ENCODE measurements at places on chromosomes 13 and 19.

DNA sequence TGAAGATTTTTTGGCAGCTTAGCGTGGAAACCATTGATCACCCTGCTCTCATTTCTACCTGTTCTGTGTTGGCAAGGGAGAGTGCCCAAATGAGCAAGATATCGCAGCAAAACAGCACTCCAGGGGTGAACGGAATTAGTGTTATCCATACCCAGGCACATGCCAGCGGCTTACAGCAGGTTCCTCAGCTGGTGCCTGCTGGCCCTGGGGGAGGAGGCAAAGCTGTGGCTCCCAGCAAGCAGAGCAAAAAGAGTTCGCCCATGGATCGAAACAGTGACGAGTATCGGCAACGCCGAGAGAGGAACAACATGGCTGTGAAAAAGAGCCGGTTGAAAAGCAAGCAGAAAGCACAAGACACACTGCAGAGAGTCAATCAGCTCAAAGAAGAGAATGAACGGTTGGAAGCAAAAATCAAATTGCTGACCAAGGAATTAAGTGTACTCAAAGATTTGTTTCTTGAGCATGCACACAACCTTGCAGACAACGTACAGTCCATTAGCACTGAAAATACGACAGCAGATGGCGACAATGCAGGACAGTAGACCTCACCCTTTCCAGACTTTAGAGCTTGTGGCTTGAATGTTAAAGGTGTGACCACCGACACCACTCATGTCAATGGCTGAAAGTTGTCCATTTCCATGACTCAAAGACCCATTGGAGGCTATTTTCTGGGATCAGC, 5.8 kb downstream of the CEBPG start:
- DNase-seq = no peak

GRCh38 chr19:9183000-9183399, 4.2 kb downstream of the OR7D2 start:
- no peak for DNase-seq

GRCh38 chr19:34126966-34127365, 45.3 kb upstream of the LSM14A start:
- DNase-seq = no peak

- no peak for DNase-seq
These were observed 294.0 kb upstream of the DACH1 start for GRCh38 chr13:72160977-72161376.

DNA sequence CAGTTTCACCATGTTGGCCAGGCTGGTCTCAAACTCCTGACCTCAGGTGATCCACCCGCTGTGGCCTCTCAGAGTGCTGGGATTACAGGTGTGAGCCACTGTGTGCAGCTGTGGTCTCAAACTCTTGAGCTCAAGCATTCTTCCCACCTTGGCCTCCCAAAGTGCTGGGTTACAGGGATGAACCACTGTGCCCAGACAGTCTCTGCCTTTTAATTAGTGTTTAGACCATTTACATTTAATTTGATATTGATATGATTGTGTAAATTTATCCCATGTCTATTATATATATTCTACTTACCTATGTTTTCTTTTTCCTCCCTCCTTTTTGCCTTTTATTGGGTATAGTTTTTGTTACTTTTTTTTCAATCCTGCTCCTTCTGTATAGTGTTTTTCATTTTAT, 1.9 kb downstream of the NFKBIB start:
- DNase-seq = no peak

GRCh38 chr19:15820646-15821045, 5.2 kb upstream of the OR10H1 start:
- DNase-seq = no peak

DNA sequence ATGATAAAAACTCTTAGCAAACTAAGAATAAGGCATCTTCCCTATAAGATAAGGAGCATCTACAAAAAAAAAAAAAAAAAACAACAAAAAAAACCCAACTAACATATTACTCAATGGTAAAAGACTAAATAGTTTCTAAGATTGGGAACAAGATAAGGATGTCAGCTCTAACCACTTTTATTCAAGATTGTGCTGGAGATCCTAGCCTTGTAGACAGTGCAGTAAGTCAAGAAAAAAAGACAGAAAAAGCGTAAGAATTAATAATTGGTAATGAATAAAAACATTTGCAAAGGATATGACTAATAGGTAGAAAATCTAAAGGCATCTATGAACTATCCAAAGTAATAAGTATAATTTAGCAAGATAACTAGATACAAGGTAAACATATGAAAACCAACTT, 33.0 kb downstream of the ZIC2 start:
- no peak for DNase-seq

DNA sequence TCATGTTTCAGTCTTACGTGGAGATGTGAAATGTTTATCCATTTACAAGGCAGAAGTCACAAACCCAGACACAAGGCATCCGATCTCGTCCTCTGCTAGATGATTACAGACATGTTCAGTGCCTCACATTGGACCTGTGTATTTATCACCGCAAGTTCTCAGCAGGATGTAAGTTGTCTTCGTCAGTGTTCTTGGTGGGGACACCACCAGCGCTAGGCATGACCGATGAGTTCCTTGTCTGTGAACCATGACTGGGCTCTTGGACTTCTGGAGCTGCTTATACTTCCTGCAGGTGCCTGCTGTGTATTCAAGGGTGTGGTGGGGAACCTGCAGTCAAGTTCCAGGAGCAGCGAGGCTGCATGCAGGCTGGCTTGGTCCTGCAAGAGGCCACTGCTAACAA, 105.4 kb downstream of the URI1 start:
- no peak for DNase-seq

DNA sequence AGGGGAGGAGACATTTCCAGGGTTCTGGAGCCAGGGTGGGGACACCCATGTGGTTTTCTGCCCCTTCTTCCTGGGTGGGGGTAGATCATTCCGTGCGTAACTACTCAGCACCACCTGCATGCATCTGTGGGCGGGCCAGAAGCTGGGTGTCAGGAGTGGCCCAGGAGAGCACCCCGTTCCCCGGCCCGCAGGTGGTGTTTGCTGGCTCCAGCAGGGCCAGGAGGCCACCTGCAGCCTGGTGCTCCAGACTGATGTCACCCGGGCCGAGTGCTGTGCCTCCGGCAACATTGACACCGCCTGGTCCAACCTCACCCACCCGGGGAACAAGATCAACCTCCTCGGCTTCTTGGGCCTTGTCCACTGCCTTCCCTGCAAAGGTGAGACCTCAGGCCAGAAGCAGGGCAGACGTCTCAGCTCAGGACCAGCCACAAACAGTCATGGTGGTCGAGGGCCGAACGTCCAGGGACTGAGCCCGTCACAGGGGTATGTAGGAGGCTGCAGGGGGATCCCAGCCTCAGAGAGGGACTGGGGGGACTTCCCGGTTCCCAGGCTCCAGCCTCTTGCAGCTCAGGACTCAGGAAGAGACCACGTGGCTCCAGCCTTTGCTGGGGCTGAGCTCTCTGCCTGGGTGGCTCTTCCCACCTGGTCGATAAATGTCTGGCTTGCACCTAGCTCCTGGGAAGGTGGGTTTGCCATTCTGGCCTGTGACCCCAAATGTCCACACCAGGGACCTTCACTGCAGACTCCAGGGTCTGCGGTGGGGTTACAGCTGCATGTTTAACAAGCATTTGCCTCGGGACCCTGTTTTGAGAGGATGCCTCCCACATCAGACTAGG, 1.6 kb downstream of the FSTL3 start:
- no peak for DNase-seq

- DNase-seq = no peak
These were observed 124.8 kb downstream of the DCLK1 start for GRCh38 chr13:36006347-36006746.
